Activated CD8-positive, alpha-beta T cell treated with anti-CD3 and anti-CD28 coated beads, Interleukin-2, amount 10 ng/mL, durations not matched to agents 7 days and 5 days (primary cell): ENCODE measurements at places on chromosomes 4 and X. TPM values are rescaled to one million over a fixed set of nuclear protein-coding genes. Genes with fewer than 3 reads are reported as not detected.

GRCh38 chr4:184122631-184123408 lies 94.9 kb downstream of the ENPP6 start:
- H3K4me1 ChIP-seq = no peaks in the 10 kb centered on the region
- H3K36me3 ChIP-seq = no peaks in the 10 kb centered on the region
- no peak overlapping the region for H3K27ac ChIP-seq
- H3K27me3 ChIP-seq = peaks cover 13% of the 10 kb centered on the region
- DNase-seq = no peak
- H3K4me3 ChIP-seq = no peak overlapping the region

GRCh38 chrX:126124721-126125120 lies 41.4 kb downstream of the DCAF12L2 start:
- no peaks in the 10 kb centered on the region for H3K4me1 ChIP-seq
- no peaks in the 10 kb centered on the region for H3K36me3 ChIP-seq
- no peak overlapping the region for H3K27ac ChIP-seq
- no peak for DNase-seq
- no peak overlapping the region for H3K4me3 ChIP-seq

DNA sequence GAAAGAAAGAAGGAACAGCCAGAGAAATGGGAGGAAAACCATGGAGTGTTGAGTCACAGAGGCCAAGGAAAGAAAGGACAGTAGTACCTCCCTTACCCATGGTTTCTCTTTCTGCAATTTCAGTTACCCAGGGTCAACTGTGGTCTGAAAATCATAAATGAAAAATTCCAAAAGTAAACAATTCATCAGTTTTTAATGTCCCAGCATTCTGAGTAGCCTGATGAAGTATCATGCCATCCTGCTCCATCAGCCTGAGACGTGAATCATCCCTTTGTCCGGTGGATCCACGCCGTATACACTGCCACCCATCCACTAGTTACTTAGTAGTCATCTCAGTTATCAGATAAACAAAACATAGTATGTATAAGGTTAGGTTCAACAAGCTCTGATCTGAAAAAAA lies 114.2 kb downstream of the COMMD8 start:
- no peak for DNase-seq
- no peaks in the 10 kb centered on the region for H3K4me1 ChIP-seq
- H3K27ac ChIP-seq = no peak overlapping the region
- H3K36me3 ChIP-seq = no peaks in the 10 kb centered on the region
- peaks cover 3% of the 10 kb centered on the region for H3K27me3 ChIP-seq
- no peak overlapping the region for H3K4me3 ChIP-seq

Gene ZNF732
- total RNA-seq = not detected

Gene CLDN2
- not detected for total RNA-seq
